ENCODE measurements at places on chromosomes 4 and X.

GRCh38 chrX:142149919-142150318 is 55.2 kb downstream of the MAGEC2 start:
- DNase-seq = no peak

DNA sequence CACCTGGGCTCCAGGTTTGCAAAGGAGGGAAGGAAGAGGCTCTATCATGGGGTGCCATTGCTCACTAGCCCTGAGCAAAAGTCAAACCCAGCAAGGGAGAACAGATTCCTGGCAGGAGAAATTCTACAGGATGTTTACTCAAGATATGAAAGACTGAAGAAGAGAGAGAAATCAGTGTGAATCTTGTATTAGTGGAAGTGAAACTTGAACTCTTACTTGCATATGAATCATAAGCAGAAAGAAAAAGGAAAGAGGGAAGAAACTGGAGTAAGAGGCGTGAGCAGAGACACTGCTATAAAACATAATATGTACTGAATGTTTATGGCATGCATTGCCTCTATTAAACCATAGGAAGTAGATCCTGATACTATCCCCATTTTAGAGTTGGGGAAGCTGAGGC is 60.9 kb downstream of the C4orf46 start:
- no peak for DNase-seq

GRCh38 chr4:150939530-150939929 is 75.6 kb downstream of the LRBA start:
- DNase-seq = no peak

- DNase-seq = no peak
These were observed 32.1 kb upstream of the MAGEA8 start for GRCh38 chrX:149848855-149849254.

GRCh38 chr4:66052426-66052825 is 382.1 kb upstream of the EPHA5 start:
- DNase-seq = peak; percentile 7

DNA sequence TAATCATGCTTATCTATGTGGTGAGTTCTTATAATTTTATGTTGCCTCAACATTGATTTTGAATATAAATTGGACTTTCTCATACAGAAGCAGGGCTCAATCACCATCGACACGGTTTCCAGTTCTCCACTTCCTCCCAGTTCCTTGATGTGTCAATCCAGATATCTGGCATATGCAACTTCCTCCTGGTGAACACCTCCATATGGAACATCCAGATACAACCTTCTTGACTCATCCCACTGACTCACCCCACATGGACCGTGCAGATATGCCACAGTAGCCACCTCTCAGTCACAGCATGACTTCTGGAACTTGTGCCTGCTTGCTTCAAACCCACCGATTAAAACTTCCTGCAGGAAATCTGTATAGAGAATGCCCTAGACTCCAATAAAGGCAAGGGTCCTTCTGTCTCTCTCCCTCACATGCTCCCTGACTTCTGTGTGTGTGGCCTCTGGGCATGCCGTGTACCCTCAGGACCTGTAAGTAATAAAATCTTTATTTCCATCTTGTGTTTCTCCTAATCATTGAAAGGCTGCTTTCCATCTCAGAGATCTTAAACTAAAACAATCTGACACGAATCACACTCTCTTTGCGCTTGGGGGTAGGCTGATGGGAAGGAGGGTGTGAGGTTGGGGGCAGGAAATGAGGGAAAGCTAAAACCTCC is 67.0 kb downstream of the HTRA3 start:
- DNase-seq = peak; percentile 66

DNA sequence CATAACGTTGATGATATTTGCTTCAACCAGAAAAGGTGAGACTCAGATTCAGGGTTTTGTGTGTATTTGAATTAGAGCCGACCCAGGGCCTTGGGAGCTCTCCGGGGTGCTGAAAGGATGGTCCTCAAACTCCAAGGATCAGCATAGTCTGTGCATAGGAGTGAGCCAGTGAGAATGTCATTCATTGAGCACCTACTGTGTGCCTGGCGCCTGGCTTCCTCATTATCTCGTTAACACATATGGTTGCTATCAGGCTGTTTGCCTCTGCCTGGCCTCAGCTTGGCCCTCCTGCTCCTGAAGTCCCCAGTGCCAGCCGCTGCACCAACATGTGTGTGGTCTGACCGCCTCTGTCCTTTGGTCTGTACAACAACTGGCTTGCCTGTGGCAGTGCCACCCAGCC is 25.1 kb upstream of the JAKMIP1 start:
- no peak for DNase-seq

DNA sequence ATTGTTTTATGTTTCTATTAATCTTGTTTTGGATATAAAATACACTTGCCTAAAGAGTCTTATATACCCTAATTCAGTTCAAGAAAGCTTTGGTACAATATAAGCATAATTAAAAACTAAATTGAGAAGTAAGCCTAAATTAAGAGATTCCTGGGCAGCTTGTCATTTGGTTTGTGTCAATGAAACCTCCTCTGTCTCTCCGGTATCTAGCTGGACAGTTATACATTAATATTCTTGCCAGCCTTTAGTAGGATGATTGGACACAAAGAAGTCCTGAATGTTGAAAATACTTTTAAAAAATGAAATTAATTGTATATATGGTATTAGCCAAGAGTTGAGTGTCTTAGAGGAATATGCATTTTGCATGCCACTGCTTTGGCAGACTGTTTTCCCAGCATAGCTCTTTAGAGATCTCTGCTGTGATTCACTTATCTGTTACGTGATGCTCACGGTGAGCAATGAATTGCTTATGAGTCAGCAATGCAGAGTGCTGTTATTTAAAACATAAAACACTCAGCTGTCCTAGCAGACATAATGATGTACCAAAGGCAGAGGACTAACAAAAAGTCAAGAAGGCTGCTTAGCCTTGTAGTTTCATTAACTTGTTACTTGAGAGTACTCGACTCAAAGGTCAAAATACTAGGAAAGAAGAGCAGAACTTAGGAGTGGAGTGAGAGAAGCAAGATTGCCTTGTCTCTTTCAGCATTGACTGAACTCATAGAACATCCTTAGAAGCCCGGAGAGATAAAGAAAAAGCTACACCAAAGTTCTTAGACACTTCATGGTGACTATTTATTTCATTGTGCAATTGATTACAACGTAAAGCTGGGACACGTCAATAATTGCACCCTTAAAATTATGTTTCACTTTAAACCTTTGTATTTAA is 1296.1 kb upstream of the PCDH7 start:
- peak; percentile 84 for DNase-seq

GRCh38 chrX:14489437-14489836 is 39.9 kb upstream of the GLRA2 start:
- no peak for DNase-seq

- no peak for DNase-seq
These were observed 77.5 kb downstream of the INTS12 start for GRCh38 chr4:105630670-105631655.

GRCh38 chr4:167117273-167117672 is 117.0 kb downstream of the SPOCK3 start:
- DNase-seq = no peak

DNA sequence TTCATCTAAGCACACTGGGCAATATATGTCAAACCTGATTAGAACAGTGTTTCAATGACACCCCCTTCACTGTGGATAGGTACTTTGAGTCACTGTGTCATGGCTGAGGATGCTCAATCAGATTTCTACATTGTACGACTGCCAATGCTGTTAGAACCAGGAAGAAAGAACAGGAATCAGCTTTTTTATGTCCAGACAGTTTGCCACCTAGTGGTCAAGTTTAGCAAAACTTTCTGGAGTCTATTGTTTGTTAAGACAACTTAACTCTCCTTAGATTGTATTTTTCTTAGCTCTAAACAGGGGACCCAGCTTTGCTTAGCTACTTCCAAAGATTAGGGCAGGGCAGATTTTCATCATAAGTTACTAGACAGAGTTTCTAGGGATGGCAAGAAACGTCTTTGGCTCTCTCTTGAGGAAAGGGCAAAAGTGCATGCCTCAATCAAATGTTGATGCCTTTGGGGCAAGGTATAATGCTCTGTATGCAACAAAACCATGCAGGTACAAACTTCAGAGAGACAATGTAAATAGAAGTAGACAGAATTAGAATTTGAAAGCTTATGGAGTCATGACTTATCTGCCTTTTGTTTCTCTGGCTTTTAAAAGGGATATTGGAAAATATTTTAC is 40.5 kb upstream of the BMP3 start:
- DNase-seq = peak; percentile 64

DNA sequence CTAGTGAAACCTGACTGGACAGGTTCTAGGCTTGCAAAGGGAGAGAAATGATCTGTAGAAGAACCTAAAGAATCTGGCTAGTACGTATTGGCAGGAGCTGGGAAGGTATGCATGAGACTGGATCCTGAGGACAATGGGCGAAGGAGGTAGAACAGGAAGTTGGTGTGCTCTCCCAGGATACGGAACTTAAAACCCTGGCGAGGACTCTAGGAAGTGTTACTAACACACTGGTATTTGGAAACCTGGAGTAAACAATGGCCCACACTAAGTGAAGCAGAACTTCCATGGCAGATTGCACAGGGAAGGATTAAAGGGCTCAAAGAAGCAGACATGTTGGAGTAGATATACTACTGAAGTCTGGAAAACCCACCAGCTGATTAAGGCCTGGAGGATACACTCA is 9.1 kb downstream of the SYN1 start:
- DNase-seq = no peak

DNA sequence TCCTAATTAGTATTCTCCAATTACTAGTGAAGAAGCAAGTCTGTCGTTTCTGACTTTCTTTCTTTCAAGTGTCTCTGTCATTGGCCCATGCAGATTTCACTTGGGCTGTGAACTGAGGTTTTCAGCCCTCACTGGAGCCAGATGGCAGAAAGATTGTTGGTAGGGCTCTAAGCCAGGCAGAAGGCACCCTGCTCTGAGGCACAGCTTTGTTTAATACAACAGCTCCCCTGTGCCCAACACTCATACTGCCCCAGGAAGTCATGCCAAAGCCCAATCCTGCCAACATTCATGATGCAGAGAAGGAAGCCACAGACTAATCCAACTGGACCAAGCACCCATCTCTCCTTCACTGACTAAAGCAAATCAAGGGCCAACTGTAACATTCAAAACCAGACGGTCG is 117.1 kb upstream of the FRG1 start:
- DNase-seq = no peak

DNA sequence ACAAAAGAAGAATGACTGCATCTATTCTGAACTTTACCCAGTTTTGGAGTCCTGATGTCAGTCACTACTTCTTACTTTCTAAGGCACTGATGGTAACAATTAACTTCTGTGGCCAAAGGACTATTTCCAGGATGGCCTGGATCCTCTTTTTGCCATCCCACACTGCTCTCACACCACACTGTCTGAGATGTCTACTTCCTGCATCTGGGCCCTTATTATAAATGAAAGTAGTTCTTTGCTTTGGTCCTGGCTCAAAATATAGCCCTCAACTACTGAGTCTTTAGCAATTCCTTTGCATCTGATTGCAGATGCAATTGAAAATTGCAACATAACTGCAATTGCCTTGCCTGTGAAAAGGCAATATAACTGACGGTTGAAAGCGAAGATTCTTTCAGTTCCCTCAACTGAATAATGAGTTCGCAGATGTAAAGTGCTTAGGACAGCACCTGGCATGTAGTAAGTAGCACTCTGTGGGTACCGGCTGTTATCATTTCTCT is 44.2 kb downstream of the COQ2 start:
- DNase-seq = no peak

DNA sequence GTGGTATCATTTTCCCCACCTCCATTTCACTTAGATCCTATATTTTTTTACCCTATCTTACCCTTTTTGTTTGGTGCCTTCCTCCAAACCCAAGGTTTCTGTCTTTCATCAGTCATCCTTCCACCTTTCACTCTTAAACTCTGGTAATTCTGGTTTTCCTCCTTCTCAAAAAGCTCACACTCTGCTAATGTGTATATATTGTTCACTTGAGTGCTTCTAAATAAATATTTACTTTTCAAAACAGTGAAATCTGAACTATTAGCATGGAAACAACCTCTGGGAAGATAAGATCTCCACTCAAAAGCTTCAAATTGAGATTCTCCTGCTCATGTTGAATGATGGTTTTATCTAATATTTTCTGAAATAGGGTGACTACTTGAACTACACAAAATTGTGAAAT is 21.5 kb downstream of the XIAP start:
- no peak for DNase-seq

- DNase-seq = no peak
These were observed 3.7 kb upstream of the GABRA2 start for GRCh38 chr4:46393606-46394005.

DNA sequence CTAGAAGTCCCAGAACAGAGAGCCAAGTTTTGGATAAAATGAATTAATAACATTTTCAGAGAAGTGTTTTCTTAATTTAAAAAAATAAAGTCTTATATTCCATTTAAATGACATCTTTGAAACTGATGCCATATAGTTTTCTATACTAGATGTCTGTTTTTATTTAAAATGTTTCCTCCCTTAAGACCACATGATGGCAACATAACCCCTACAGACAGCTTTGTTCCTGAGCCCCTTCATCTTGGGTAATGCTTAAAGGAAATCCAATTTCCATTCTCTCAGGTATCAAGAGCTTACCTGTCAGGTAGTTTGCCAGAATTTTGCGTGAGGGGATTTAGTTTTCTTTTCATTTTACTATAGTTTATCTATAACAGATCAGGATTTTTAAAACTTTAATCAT is 181.4 kb upstream of the UGT8 start:
- no peak for DNase-seq

GRCh38 chr4:83993774-83994173 is 457.9 kb downstream of the GPAT3 start:
- no peak for DNase-seq

DNA sequence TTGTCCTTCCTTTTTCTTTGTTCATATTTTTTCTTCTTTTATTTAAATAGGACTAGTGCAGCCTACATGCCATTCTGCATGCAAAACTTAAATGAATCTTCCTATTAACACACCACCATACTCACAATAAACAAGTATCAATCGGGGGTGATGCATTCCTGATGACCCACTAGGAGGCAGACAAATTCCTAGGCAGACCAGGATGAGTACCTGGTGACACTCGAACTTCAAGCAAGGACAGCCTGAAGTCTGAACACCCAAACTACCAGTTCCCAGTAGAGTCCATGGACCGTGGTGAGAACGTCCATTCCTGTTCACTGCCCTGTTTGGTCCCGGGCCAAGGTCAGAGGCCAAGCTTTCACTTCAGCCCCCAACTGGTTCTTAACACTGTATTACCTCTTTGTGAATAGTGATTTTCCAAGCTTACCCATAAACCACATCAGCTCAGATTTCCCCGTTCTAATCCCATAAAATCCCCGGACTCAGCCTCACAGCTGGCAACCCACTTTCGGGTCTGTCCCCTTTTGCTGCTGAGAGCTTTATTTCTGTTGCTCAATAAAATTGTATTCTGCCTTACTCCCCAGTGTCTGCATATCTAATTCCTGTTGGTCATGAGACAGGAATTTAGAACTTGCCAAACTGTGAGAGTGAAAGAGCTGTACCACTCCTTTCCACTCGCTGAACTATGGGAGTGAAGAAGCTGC is 1286.6 kb downstream of the FSTL5 start:
- peak; percentile 21 for DNase-seq

DNA sequence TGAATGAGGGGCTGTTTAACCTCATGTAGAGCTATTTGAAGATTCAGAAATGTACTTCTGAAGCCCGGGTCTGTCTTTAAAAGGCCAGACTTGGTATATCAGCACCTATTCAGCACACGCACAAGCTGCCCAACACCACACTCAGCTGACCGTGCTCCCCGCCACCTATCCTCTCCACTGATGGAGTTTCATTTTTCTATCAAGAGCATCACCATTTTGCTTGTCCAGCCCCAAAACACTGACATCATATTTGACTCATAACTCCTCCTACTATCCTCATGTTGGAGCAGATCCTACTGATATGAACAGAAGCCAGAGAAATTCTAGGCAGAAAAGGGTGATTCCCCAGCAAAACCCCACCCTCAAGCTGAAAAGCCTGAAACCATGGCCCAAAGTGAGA is 100.3 kb downstream of the SORBS2 start:
- DNase-seq = peak; percentile 24

- no peak for DNase-seq
These were observed 62.1 kb upstream of the XIAP start for GRCh38 chrX:123797543-123798447.
